ENCODE measurements at places on chromosomes 4 and X. TPM values are rescaled to one million over a fixed set of nuclear protein-coding genes. Genes with fewer than 3 reads are reported as not detected.

DNA sequence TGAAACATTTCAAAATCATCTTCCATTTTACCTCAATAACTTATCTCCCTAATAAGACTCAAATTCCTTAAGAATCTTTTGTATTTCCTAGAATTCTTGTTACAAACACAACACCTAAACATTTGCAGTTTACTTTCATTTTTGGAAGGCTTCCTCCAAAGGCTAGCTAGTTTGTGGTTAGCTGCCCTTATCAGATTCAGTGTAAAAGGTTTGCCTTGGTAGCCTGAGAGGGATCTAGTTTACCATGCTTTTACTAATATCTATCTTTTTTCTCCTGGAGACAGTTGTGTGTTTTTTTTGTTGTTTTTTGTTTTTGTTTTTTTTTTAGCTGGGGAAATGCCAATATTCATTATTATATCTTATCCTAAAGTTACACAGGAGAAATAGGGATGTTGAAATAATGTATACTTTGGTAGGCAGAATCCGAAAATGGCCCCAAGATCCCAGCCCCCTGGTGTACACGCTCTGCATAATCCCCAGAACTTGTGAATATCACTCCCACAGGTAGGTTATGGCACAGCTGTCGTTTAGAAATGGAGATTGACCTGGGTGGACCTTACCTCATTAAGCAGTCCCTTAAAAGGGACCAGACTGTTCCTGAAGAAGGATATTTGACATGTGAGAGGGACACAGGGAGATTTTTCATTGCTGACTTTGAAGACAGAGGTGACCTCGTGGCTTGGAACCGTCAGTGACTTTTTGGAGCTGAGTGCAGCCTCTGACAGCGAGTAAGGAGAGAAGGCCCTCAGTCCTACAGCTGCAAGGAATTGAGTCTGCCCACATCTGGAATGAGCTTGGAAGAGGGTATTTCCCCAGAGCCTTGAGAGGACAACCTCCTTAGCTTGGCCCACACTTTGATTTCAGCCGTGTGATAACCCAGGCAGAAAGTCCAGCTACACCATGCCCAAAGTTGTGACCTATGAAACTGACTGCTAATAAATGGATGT is 33.4 kb downstream of the SEPTIN11 start:
- H3K27ac ChIP-seq: peak overlapping the region; percentile 51
- DNase-seq: no peak
- peaks cover 2% of the 10 kb centered on the region for H3K36me3 ChIP-seq
- H3K27me3 ChIP-seq: no peaks in the 10 kb centered on the region

GLRA2 gene
- not detected for total RNA-seq

TCP11X2 gene
- 0.40 TPM for total RNA-seq

DNA sequence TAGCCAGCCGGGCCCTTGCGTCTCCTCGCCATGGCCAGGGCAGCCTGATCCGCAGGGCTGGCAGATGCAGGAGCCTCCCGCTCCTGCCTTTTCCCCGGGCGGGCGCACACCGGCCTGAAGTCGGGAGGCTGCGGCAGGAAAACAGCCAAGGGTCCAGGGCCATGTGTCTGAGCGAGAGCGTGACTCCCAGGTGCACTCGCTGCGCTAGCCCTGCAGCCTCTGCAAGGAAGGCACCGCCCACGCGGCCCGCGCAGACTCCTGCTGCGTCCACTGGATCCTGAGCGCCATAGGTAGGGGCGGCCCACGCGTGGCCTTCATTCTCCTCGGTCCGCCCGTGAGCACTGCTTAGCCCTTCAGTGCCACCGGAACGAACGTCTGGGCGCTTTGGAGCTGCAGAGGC is 379.9 kb downstream of the TRAM1L1 start:
- H3K27ac ChIP-seq: no peak overlapping the region
- no peak for DNase-seq
- no peaks in the 10 kb centered on the region for H3K4me1 ChIP-seq
- no peaks in the 10 kb centered on the region for H3K27me3 ChIP-seq
- no peaks in the 10 kb centered on the region for H3K36me3 ChIP-seq

PWWP3B gene
- total RNA-seq: not detected

DNA sequence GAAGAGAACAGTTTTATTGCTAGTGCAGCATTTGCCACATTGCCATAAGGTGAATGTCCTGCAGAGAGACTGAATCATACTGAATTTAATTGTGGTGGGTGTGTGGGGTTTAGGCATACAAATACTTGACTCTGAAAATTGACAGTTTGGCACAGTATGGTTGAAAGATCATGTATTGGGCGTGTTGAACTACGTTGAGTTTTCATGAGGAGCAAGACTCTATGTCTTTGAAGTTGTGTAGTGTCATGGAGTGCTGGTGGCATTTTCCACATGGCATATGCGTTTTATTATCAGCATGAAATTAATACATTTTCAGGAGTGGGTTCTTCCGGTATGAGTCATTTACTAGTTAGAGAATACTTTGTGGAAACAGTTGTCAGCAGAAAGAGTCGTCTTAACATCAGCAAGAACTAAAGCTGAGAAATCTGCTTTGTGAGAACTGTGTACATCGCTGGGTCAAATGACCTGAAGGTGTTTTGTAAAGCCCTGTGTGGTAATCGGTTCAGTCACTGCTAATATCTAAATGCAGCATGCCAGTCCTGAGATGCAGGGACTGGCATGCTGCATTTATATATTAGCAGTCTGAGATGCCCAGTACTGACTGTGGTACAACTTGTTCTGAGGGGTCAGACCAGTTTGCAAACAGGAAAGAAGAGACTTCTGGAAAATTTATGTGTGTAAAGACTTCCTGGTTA is 50.3 kb downstream of the ARHGAP10 start:
- H3K4me1 ChIP-seq: peaks cover 51% of the 10 kb centered on the region
- no peaks in the 10 kb centered on the region for H3K36me3 ChIP-seq
- peak overlapping the region; percentile 72 for H3K27ac ChIP-seq
- DNase-seq: no peak
- H3K4me3 ChIP-seq: peak overlapping the region; percentile 79

DNA sequence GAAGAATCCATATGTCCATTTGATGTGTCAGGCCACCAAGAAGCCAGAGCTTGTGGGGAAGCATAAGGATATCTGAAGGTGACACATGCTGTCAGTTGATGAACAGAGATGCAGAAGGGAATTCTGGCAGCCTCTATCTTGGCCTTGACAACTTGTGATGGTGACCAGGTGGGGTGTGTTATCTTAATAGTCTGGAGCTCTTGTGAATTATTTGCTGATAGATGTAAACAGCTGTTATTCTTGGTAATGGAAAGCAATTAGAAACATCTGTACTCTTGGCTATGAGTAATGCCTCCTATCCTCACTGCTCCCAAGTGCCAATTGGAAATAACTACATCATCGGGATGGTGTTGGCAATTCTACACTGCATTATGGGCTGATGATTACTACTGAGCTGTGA is 51.9 kb downstream of the NAA11 start:
- no peak for DNase-seq
- H3K27me3 ChIP-seq: no peaks in the 10 kb centered on the region
- H3K4me1 ChIP-seq: no peaks in the 10 kb centered on the region
- H3K4me3 ChIP-seq: no peak overlapping the region

DNA sequence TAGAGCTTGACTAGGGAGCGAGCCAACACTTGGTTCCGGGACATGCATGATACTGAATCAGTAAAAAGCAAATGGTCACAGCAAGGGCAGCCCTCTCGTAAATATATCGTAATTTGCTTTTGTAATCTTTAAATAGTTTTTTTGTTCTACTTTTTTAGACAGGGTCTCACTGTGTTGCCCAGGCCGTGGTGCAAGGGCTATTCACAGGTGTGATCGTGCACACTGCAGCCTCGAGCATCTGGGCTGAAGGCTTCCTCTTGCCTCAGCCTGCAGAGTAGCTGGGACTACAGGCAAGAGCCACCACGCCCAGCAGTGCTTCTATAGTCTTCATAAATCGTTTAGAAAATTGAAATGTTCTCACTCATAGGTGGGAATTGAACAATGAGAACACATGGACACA is 309.7 kb downstream of the TENM3 start:
- H3K27ac ChIP-seq: no peak overlapping the region
- no peak for DNase-seq
- H3K27me3 ChIP-seq: peaks cover 38% of the 10 kb centered on the region
- H3K36me3 ChIP-seq: no peaks in the 10 kb centered on the region

GRCh38 chrX:65976161-65976560 is 63.7 kb downstream of the VSIG4 start:
- no peak for DNase-seq
- H3K36me3 ChIP-seq: no peaks in the 10 kb centered on the region
- no peak overlapping the region for H3K27ac ChIP-seq
- no peaks in the 10 kb centered on the region for H3K27me3 ChIP-seq

Data from T-helper 17 cell (primary cell).